Fibroblast of upper back skin (primary cell): ENCODE measurements at places on chromosomes 5 and 9.
A peak's percentile ranks its signal among the peaks of the same experiment; 100 is the strongest.

DNA sequence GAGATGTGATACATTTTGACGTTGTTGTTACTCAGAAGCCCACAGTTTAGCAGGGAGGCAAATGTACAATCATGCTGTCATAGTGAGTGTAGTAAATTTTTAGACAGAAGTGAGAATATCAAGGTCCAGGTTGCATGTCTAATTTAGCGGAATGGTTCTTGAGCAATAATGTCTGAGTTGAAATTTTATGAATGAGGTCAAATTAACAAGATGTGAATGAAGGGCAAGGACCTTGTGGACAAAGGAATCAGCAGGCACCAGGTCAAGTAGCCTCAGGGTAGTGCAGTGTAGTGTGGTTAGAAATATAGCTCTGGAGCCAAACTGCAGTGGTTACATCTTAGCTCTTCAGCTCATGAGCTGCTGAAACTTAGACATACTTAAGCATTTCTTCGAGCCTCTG lies 36.2 kb downstream of the TNFSF8 start:
- DNase-seq = no peak

DNA sequence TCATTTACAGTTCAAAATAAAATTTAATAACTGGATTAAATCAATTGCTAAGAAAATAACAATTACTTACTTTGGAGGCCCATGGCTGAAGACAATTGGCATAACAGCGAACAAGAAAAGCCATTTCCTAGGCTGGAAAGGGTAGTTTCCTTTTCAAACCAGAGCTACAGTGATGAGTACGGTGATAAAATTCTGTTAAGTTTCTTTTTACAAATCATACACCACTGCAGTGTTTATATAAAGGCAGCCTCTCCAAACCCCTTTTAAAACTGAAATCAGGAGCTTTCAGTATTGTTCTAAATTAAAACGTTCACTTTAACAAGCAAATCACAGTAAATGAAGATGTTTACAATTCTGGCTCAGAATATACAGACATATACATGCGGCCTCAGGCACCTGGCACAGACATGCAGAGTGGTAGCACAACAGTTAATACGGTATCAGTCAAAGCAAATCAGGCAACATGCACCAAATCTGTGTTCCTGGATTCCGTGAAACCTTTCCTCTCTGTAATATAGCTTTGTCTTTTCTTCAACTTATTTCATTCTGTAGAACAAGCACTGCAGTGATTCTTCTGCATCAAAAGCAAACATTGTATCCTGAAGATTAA lies 102.9 kb downstream of the RAPGEF6 start:
- no peak for DNase-seq

- DNase-seq = peak; percentile 51
These were observed 197.1 kb upstream of the NR3C1 start for GRCh38 chr5:143600396-143601075.

DNA sequence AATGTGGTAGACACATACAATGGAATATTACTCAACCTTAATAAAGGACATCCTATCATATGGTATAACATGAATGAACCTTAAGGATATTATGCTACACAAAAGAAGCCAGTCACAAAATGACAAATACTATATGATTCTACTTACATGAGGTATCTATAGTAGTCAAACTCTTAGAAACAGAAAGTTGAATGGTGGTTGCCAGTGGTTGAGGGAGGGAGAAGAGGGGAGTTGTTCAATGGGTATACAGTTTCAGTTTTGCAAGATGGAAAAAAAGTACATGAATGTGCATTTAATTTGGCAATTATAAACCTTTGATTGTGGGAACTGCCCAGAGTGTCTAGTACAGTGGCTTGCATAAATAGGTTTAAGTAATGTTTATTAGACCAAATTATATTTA lies 473.3 kb upstream of the ZNF608 start:
- DNase-seq = no peak

GRCh38 chr5:67092535-67092934 lies 104.1 kb downstream of the CD180 start:
- no peak for DNase-seq

DNA sequence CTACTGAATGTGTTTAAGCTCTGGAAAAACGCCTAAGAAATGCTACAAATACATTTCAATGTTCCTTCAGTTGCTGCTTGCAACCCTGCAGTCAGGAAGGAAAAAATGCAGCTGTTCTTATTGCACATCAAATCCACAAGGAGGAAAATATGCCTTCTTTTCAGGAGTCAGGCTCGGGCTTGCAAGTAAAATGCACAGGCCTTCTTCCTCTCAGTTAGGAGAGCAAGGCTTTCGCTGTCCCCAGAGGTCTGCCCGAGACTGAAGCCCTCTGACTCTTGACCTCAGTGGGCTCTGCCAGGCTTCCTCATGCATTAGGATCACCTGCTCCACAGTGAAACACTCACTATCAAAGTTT lies 899 bp upstream of the SHC3 start:
- DNase-seq = peak; percentile 59

GRCh38 chr5:129500101-129500500 lies 40.0 kb downstream of the ADAMTS19 start:
- DNase-seq = no peak

DNA sequence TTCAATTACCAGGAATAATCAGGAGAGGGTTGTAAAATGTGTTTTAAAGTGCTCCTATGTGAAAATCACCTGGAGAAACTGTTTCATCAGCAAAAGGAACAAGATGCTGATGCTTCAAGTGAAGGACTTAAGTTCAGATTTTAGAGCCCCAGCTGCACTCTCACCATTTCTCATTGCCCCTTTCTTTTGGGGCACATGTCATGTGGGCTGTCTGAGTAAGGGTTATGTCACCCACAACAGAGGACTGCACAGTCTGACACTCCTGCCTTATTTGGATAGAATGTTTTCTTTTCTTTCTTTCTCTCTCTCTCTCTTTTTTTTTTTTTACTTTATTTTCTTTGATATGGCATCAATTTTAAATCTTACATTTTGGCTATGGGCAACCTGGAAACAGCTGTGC lies 204.1 kb upstream of the EFNA5 start:
- no peak for DNase-seq

DNA sequence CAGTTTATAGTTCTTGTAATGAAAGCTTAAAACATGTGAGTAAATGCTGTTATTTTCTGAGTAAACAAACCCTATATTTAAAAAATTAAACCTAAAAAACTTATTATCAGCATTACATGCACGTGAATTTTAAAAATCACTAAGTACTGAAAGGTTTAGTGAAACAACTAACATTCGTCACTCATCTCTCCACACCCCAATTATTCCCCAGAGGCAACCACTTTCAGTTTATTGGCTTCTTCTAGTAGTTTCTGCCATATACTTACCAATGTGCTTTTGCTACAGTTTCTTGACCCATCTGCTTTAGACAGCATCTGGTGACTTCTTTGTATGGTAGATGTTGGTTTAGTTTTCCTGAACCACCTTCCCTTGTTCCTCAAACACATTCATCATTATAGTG lies 58.1 kb downstream of the ANGPTL2 start:
- no peak for DNase-seq

DNA sequence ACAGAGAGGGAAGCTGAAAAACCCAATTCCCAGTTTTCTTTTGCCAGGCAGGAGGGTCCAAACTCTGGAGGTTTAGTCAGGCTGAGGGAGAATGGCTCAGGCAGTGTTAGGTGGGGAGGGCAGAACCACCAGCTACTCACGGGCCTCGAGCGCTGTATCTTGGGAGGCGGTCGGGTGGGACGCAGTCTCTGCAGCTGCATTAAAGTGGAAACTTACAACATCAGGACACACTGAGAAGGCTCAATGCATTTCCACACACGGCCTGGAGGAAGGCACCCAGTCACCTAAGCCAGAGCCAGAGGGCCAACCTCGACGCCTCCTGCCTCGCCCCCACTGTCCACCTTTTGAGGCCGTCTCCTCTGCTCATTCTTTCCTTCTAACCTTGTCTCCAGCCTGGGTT lies 55.6 kb downstream of the CRB2 start:
- no peak for DNase-seq

DNA sequence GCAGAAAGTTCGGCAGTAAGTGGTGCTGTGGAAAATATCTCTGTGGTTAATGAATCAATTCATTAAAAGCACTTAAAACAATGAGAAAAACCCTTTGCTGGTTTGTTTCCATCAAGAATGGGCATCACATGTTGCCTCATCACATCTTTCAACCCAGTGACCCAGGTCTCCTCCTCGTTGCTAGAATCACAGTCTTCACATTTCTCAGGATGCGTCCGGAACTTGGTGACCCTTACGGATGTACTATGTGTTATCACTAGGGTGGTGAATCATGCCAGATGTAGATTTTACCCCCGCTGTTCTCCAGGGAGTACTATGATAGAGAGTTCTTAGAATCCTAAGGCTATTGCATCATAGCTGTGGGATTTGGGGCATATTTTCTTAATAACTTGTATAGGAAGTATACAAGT lies 217.9 kb upstream of the KLF4 start:
- peak; percentile 96 for DNase-seq

DNA sequence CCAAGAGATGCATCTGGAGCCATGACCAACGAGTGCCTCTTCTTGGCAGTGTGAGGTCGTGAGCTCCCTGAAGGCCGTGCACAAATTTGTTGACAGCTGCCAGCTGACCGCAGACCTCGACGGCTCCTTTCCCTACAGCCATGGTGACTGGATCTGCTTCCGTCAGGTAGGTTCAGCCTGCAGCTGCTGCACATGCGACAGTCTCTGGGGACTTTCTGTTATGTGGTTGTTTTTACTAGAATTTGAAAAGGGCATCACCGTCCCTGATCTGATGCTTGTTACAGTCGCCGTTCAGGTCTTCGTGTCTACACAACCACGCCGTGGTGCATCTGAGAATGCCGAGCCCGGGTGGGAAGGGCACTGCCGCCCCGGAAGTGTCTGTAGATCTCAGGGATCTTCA lies 36.5 kb upstream of the LRRC14B start:
- no peak for DNase-seq

GRCh38 chr9:133489253-133490190 lies 10.6 kb upstream of the SLC2A6 start:
- DNase-seq = no peak

DNA sequence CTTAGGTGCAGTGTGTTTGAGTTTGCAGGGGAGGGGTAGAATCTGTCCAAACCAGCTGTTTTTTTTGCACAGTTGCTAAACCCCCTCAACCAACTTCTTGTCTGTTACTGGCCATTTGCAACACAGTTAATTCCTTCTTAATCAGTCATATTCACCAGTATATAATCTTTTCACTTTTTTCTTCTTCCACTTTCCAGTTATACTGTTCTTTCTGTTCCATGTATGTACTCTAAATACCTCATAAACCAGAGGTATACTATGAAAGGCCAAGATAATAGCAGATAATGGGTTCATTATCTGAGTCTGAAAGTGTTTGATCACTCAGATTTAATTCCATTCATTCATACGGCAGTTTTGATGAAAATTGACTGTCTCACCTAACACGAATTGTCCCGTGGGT lies 11.1 kb downstream of the SMAD5 start:
- no peak for DNase-seq

GRCh38 chr9:124388275-124389048 lies 26.8 kb downstream of the PSMB7 start:
- no peak for DNase-seq

- DNase-seq = peak; percentile 48
These were observed 126.5 kb upstream of the PAM start for GRCh38 chr5:102628441-102629175.

GRCh38 chr5:108579236-108579635 lies 168.5 kb upstream of the FER start:
- no peak for DNase-seq

DNA sequence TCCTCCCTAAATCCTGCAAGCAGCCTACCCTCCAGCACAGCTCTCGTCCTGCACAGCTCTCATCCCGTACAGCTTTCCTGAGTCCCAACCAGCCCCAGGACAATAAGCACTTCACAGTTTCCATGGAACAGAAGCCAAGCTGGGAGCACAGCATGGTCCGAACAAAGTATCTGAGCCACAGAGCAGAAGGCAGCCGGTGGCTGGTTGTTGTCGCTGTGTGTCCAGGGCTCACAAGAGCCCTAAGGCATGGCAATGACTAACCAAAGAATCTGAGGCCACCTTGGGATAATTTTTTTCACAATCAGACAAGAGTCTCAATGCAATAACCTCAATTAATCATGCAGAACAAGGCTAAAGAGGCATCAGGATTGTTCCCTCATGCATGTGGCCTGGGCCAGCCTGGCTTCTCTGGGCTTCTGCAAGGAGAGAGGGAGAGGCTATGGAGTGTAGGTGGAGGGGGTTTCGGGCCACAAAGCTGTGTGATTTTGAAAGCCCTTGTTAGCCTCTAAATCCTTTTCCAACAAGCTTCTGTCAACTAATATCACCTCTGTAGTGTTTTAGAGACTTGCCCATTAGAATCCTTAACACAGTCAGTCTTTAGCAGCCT lies 323.4 kb downstream of the PIK3R1 start:
- no peak for DNase-seq
